ENCODE measurements at places on chromosomes 12 and 14.

DNA sequence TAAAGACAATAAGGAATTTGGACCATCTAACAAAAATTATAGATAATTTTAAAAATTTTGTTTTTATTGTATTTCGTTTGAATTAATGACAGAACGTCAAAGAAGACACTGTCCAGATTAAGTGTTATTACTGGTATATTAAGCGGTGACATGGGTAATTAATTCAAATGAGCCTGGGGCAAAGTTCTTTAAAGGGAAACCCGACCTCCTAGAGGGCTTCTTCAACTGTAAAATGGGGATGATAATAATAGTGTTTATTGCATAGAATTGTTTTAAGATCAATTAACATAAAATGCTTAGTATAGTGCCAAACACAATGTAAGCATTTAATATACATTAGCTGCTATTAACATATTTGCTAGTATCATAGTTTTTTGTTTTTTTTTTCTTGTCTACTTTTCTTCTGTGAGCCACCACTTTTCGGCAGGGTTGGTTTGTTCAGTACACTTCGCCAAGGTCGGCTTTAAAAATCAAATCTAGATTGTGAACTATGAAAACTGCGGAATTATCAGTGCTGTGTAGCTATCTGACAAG is 514 bp upstream of the LARP4 start:
- DNase-seq, result no peak

- DNase-seq, result no peak
Measured at GRCh38 chr14:92719421-92719820, 29.0 kb downstream of the LGMN start.

DNA sequence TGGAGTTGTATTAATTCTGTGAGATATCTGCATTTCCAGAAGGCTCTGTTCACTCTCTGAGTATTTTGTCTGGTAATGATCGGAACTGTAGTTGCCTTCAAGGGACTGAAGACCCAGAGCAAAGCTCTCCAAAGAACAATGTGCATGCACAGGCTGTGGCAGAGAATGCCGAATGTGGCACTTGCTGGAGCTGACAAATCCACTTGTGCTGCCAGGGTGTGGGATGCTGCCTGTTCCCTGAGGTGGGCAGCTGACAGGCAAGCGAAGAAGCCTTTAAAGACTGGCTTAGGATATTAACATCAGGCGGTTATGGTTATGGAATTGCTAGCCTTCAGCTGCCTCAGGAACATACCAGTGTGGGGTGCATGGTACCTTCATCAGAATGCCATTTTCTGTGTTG is 419.9 kb upstream of the ATP2B1 start:
- DNase-seq, result no peak

GRCh38 chr12:126095748-126096510 is 1030.7 kb downstream of the AACS start:
- DNase-seq, result no peak

DNA sequence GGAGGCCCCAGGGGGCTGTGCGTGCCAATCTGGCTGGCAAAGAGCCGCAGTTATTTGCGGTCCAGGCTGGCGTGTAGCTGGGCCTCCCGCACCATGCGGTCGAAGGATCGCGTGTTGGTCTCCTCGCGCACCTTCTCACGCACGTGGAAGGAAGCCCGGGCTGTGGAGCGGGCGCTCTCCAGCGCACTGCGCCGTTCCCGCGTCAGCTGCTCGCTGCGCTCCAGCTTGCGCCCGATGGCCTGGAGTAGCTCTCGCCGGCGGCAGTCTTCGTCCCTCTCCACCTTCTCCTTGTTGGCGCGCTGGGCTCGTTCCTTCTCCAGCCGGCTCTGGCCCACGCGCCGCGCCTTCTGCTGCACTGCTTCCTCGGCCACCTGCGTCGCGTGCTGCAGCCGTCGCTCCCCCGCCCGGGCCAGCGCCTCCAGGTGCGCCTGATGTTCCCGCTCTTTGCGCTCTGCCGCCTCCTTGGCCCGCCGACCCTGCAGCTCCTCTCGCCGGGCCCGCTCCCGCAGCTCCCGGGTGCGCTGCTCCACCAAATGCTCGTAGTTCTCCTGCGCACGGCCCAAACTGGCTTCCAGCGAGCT is 3.1 kb downstream of the CCDC177 start:
- no peak for DNase-seq

GRCh38 chr12:18919871-18920511 is 182.1 kb downstream of the CAPZA3 start:
- DNase-seq, result no peak

DNA sequence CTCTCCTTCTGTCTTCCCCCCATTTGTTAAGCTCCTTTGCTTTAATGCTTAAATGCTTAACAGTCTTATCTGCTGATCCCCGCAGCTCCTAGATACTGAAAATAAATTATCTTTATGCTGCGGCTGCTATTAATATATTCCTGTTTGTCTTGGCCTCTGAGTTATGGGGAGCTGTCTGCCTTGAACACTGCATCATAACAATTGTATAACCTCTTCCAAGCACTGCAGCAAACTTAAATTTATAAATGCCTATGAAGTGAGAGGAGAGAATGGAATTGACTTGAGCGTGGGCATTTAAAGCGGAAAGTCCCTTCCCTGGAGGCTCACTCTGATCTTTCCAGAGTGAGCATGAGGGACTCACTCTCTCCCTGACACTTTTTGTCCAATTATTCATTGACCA is 23.1 kb upstream of the DCP1B start:
- DNase-seq, result no peak

- DNase-seq, result no peak
Measured at GRCh38 chr12:109258201-109258600, 50.9 kb downstream of the FOXN4 start.

DNA sequence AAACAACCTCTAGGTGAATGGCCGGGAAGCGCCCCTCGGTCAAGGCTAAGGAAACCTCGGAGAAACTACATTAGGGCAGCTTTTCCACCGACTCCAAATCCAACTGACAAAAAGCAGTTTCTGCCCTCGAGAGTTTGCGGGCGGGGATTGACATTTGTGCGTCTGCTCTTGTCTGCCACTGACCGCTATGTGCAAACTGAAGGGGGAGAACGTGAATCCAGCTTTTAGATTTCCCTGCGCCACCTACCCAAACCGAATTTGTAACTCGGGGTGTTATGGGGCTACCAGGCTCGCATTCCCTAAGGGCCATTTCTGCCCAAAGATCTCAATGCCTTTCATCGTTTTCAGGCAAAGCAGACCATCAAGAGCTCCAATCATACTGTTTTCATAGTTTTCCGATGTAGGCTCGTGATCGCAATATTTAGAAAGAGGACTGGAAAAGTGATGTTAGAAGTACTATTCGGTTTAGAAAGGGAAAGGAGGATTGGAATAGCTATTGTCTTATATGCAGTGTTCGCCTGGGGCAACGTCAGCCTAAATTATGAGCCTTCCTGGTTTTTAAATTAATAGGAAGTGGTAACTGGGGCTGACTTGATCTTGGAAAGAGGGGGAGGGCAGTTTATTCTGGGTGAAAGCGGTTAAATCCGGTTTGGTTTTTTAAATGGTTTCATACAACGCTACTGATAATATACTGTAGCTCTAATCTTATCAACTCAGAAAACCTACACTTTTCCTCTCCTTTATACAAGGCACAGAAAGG is 45.4 kb downstream of the BCAT1 start:
- no peak for DNase-seq

DNA sequence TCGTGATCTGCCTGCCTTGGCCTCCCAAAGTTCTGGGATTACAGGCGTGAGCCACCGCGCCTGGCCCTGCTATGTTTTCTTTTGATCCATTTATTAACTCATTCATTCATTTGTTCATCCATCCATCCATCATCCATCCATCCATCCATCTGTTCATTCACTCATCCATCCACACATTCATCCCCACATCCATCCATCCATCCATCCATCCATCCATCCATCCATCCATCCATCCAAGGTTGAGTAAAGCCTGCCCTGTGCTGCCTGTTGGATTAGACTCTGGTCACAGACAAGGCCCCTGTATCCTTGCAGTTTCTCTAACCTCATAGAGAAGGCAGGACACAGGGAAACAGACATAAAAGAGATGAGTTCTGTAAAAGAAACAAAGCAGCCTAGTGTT is 44.9 kb downstream of the DNAH10 start:
- DNase-seq, result no peak

- no peak for DNase-seq
Measured at GRCh38 chr12:51349026-51349425, 2.5 kb upstream of the CELA1 start.

GRCh38 chr12:84172823-84173424 is 739.7 kb downstream of the SLC6A15 start:
- DNase-seq, result no peak

- DNase-seq, result no peak
Measured at GRCh38 chr12:115774148-115774895, 503.2 kb downstream of the MED13L start.

- no peak for DNase-seq
Measured at GRCh38 chr14:77458249-77458950, 507 bp downstream of the AHSA1 start.

DNA sequence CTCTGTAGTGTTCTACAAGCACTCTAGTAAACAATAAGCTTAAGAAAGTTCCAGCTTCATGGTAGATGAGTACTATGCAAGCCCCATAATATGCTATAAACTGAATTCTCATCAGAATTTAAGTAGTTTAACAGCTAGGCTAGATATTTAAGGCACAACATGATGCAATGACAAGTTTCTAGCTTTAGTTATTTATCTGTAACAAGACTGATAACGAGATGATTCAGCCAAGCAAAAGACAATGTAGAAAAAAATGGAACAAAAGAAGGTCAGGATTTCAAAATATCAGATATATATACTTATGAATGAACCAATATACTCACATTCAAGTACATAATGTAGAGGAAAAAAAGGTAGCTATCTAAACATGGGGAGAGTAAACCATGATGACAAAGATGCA is 61.0 kb upstream of the RERGL start:
- DNase-seq, result no peak

DNA sequence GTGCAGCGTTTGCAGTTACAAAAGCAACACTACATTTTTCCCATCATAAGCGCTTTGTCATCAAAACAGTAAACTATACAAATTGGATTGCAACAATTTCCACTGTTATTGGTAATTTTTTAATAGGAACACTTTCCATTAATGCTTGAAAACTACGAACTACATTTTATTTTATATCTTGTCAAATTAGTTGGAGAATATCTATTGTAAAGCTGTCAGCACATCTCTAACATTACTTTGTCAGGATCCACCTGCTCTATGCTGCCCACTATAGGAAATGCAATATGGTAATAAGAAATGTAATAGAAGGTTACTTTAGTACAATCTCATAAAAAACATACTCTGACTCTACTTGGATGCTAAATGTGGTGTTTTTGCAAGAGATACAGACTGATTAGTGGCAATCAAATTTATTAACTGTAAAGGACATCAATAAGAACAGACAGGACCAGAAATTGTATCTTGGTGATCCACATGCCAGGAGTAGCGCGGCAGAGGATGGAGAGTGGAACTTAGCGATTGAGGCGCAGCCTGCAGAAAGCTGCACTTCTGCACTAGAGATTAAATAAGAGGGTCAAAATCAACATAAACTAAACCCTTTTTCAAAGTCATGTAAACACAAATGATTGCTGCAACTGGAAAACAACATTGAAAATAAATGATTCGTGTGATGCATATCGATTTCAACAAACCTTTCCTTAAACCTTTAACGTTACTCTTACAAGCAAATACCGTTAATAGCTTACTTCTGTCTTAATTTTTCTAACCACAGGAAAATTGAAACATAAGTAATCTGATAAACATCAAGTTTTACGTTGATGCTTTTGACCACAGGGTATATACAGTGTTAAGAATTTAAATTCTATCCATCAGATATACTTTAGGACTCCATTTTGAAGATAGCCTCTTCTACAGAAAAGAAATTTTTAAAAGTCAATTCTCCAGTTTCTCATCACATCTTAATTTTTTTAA is 3.6 kb upstream of the ARID2 start:
- DNase-seq, result no peak

DNA sequence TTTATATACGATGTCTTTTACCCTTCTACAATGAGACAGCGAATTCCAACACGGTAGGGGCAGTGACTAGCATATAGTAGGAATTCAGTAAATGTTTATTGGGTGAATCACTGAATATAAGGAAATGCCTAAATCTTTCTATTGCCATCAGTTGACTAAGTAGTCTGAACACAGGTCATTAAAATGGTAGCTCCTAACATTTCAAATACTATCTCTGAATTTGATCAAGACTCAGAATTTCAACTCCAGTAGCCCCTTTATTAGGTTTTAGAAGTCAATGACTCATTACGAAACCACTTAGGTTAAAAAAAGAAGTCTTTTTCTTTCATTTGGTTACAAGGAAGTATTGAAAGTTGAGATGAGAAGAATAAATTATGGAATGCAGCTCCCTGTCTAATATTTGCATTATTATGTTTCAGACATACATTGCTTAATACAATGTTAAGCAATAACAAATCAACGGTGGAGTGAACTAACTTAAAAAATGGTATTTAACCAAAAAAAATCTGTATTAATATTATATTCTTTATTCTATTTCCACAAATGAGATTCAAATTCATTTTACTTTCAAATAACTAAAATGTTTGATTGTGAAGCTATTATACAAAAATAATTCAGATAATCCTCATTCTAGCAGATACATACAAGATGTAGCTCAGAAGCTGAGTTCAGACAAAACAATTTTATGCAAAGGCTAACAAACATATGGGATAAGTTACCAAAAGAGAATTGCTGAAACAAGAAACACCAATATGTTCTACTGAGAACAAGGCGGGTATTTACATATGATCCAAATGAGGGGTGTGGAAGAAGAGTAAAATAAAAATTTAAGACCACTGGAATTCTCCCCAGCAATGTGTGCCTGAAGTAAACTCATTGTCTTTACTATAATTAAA is 302.7 kb downstream of the CEP128 start:
- no peak for DNase-seq

All from left renal pelvis (tissue), 4 donors.